Fibroblast of skin of left biceps (primary cell): ENCODE measurements at places on chromosomes 5 and 9.

- peak; percentile 2 for DNase-seq
These were observed 537.1 kb upstream of the CDH18 start for GRCh38 chr5:20524991-20525529.

DNA sequence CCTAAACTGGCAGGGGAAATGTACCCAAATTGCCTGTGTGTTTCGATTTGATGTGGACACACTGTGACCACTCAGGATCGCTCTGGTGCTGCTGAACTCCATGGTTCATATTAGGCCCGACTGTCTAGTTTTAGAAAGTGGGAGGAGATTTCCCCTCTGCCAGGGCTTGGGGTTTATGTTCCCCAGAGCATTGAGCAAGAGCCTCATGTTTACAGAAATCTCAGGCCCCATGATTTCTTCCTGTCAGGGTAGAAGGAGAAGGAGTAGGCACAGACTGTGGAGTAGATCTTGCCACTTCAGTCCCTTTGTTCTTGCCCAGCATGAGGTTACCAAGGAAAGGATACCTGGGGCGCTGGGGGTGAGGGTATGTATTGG, 40.8 kb upstream of the GLRX start:
- peak; percentile 35 for DNase-seq

- DNase-seq = no peak
These were observed 614.1 kb downstream of the EBF1 start for GRCh38 chr5:158485604-158486081.

GRCh38 chr9:137988051-137988450, 110.5 kb downstream of the CACNA1B start:
- no peak for DNase-seq

GRCh38 chr5:132684491-132684890, 10.7 kb downstream of the IL4 start:
- DNase-seq = peak; percentile 24

DNA sequence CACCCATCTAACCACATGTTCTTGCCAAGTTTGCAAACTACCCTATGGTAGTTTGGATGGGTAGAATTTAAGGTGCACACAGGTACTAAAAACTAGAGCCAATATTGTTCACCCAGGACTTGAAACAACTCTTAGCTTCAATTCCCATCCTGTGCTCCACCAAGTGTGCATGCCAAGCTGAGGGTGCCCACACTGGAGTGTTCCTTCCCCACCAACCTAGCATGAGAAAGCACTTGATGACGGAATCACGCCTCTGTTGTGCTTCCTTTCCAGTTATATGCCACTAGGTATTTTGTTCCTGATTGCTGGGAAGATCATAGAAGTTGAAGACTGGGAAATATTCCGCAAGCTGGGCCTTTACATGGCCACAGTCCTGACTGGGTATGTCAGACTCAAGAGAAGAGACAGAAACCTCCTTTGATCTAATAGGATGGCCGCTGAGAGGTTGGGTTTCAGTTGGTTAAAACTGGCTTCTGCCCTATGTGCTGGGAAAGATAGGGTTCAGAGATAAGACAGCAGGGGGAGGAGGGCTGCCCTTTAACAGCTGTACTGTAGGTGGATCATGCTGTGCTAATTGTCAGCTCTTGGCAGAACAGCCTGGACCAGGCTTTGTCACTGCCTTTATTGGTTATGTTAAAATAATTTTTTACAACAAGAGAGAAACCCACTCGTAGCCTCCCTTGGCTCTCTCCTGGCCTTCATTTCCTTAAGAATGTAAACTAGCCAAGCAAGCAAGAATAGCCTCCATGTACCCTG, 83.5 kb downstream of the SLC1A1 start:
- DNase-seq = no peak

DNA sequence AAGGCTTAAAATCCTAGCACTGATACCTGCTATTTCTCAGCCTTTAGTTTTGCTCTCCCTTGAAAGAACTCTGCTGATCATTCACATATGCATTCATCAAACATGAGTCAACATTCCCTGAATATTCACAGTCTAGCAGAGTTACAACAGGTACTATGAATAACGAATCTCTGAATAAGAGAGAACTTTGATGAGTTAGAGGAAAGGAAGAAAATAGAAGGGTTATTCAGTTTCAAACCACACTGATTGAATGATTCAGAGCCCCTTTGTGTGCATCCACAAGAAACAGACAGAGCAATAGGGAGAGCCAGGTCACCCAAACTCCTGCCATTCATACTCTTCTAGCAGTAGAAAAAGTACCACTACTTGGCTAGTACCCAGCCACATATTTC, 36.0 kb downstream of the FOXD1 start:
- peak; percentile 69 for DNase-seq

GRCh38 chr9:91734371-91734981, 215.6 kb downstream of the ROR2 start:
- DNase-seq = no peak

DNA sequence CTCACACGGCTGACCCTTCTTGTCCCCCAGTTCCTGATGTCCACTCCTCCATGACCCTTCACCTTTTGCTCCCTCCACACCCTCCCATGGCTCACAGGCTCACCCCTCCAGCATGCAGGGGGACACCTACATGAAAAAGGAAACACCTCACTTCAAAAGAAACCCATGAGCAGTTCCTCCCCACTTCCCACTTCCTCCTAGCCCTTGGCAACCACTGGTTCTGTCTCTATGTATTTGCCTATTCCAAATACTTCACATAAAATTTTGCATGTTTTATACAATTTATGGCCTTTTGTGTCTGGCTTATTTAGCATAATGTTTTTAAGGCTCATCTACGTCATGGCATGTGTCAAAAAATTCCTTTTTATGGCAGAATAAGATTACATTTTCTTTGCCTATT, 100.2 kb upstream of the S1PR3 start:
- no peak for DNase-seq

- DNase-seq = no peak
These were observed 174.8 kb upstream of the CLINT1 start for GRCh38 chr5:158033724-158034123.

DNA sequence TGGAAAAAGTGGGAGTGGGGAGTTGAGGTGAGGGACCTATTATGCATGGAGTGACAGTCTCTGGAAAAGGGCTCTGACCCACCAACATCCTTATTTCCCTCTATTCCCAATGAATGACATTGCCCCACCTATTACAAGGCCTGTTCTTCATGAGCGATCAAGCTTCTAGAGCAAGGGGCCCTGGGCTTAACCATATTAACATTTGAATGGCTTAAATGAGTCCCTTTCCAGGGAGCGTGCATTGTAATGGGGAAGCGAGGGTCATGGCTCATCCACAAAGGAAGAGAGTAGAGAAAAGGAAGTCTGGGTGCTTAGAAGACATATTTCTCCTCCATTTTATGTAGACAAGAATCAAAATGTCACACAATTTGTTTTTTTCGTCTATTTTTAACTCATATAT, 255.5 kb downstream of the CAAP1 start:
- no peak for DNase-seq

DNA sequence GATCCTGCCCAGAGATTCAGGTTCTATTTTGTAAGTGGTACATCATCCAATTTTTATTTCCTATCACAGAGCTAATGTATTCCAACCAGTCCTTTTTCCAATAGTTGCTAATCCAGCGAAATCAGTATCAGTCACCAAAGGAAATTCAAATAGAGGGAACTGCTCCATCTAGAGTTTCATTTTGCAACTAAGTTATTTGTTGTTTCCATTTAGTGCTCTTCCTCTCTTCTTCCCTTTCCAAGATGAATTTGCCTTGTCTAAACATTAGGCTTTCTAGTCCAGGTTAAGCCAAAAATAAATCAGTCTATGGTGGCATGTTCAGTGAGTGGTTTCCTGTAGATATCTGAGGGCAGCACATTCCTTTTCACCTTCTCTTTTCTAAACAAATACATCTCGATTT, 79.8 kb upstream of the SPATA31D4 start:
- no peak for DNase-seq

DNA sequence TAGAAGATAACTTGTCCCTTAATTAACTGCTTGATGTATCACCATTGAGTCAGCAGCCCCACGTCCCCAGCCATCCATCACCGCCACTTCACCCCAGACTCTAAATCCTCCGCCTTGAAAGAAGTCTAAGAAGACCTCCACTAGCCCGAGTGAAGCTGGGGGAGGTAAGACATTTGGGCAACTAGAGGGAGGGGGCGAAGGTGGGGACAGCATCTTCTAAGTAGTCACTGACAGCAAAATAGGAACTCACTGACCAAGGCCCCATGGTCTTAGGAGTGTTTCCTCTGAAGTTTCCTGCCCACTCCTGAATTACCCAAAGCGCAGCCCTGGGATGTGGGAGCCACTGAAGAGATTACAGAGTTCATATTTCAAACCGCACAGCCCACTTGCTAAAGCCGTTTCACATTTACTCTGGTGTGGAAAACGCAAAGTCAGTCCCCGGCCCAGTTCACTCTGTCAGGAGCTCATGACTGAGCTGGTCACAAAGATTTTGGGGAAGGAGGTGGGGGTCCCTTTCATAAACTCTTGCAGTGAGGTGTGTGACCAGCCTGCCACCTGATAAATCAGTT, 107.4 kb downstream of the LHFPL2 start:
- no peak for DNase-seq

DNA sequence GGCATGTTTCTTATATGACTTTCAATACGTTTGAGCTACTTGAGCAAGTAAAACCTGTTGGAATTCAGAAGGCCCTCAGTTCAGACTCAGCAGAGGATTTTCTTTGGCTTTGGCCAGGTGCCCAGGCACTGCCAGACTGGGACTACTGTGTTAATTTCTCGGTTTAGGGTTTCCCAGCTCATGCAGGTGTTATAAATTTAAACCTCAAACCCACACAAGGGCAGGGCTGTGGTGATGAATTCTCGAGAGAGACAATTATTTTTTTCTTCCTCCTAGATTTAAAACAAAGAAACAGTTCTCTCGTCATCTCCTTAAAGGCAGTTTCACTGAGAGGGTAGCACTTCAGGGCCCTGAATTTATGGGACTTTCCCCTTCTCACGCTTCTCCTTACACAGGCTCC, 406.0 kb upstream of the PIK3R1 start:
- DNase-seq = no peak

GRCh38 chr9:121230256-121230655, 28.6 kb upstream of the RAB14 start:
- no peak for DNase-seq

GRCh38 chr5:22665801-22666200, 187.3 kb downstream of the CDH12 start:
- DNase-seq = no peak

DNA sequence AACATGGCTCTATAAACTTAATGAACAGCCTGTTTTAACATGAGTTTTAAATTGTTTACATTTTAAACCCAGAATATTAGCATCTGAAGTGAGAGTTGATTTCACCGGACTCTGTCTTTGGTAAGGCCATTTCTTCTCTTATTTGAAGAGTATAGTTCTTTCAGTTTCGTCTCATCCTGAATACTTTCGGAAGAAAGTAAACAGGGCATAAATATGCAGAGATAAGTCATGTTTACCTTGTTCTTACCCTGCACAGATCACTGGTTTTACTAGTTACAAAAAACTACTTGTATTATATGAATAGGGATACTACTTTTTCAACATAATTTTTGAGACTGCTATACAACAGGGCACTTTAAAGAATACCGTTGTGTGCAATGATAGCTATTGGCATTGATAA, 656.3 kb upstream of the ZNF608 start:
- DNase-seq = no peak

- DNase-seq = no peak
These were observed 157.1 kb upstream of the MPDZ start for GRCh38 chr9:13436591-13436990.

DNA sequence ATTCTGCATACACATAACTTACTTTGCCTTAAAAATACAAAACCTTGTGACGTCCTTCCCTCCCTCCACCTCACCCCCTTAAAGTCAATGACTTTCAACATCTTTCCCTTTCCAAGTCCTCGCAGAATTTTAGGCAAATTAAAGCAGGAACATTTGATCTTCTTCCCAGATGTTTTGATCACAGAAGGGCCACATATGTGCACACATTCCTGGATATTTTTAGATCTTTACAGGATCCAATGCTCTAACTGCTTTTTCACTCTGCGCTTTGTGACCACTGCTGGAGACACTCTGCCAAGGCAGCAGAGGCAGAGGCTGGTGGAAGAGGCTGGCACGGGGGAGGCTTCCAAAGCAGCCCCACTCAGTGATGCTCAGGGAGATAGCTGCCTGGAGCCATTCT, 130.7 kb downstream of the SEC61B start:
- DNase-seq = peak; percentile 71

GRCh38 chr5:55232271-55232984, 980 bp downstream of the CCNO start:
- no peak for DNase-seq

GRCh38 chr9:135736272-135736978, 34.4 kb downstream of the KCNT1 start:
- DNase-seq = no peak

DNA sequence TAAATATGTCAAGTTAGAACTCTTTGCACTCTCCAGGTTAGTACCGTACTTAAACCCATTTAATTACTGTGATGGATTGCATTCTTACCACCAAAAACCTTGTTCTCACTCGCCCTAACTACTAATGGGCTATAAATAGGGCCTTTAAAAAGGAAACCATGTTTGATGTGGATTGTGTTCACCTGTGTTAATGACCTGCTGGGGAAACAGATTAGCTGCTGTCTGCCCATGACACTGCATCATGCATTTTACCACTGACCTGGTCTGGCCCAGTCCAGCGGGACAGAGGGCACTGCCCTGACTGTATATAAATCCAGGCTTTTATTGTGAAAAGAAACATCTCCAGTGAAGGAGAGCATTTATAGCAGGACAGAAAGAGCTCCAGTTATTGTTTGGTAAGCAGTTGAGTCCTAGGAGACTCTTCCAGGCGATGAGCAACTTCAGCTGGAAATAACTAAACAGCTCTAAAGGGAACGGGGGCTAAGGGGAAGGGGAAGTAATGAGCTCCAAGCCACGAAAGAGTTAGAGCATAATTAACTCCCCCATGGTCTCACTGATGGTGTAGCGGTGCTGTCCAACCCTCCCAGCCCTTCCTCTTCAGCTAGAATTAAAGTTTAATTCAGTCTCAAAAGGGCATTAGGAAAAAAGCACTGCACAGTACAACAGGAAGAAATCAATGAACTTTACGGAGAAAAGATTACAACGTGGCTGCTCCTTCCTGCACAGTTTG, 303.1 kb downstream of the ENC1 start:
- DNase-seq = no peak

DNA sequence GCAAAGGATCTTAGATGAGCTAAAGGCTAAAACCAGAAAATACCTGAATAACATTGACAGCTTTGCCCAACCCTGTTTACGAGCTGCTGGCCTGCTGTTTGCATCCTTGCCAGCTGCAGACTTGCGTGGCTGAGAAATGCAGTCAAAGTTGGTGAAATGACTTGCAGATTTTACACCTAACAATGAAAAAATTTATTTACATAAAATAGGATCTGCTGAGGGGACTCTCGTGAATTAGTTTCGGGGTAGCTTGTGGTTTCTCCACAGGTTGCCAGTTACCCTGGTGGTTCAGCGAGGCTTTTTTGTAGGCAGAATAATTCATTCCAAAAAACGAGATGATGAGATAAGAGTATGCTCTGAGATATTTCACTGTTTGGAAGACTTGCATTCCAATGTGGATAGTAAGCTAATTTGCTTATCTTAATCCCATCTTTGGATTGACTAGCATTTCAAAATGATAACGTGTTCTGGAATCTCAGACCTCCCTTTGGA, 65.7 kb upstream of the FANCC start:
- peak; percentile 78 for DNase-seq

- DNase-seq = peak; percentile 33
These were observed 1.1 kb upstream of the TLE4 start for GRCh38 chr9:79570448-79571308.
